Esophagus muscularis mucosa (tissue), 4 donors: ENCODE measurements at places on chromosomes 13 and 19. TPM values are rescaled to one million over a fixed set of nuclear protein-coding genes. Genes with fewer than 3 reads are reported as not detected.

Gene ZNF578
- total RNA-seq, result 1.4 TPM

Gene DPF1
- not detected for total RNA-seq

Gene ZNF486
- 4.2 TPM for total RNA-seq

Gene ZNF44
- 9.6 TPM for total RNA-seq

Gene CCDC70
- total RNA-seq, result not detected
